ENCODE measurements at places on chromosomes 5 and 9.

DNA sequence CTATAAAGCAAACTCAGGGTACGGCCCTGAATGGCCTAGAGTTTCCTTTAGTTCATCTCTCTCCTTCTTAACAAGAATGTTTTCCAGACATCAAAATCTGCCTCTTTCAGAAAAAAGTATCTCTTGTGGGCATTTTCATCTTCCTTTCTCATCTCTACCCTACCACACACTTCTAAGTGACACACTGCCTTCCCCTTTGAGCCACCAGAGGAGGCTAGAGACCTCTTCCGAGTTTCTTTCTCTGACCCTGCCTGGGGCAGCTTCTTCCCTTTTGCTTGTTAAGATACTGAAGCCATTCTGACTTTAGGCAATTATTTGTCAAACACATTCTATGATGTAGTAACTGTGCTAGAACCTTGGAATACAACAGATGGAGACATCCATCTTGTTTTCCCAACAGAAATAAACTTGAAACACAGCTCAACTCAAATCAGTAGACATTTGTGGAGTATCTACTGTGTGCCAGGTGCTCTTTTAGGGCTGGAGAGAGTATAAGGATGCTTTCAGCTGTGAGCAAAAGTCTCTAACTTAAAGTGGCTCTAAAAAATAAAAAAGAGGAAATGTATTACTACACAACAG, 8.6 kb upstream of the SV2C start:
- DNase-seq, result peak; percentile 12

GRCh38 chr5:118902656-118903438, 85.5 kb downstream of the DTWD2 start:
- DNase-seq, result no peak

DNA sequence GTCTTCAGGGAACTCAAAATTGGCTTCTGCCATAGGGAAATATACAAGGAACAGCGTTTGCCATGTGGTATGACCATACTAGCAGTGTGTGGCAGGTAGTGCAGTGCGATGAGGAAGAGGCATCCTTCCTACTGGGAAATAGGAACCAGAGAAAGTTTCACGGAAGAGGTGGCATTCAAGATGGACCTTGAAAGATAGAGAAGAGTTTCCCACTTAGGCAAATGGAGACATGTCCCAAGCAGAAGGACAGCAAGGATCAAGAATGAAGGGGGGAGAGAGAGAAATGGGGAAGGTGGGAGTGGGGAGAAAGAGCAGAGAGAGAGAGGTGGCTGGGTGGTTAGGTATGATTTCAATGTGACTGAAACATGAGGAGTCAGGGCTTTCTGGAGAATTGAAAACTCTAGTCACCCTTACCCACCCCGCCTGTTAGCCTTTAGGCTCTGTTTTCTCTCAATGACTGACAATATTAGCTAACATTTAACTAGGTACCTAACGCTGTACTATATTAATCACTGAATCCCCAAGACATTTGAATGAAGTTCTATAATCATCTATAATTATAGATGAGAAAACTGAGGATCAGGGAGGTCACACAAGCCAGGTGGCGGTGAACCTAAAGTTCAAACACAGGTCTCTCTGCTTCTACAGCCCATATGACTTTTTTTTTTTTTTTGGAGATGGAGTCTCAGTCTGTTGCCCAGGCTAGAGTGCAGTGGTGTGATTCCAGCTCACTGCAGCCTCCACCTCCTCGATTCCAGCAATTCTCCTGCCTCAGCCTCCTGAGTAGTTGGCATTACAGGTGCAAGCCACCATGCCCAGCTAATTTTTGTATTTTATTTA, 171.3 kb downstream of the NR3C1 start:
- no peak for DNase-seq

DNA sequence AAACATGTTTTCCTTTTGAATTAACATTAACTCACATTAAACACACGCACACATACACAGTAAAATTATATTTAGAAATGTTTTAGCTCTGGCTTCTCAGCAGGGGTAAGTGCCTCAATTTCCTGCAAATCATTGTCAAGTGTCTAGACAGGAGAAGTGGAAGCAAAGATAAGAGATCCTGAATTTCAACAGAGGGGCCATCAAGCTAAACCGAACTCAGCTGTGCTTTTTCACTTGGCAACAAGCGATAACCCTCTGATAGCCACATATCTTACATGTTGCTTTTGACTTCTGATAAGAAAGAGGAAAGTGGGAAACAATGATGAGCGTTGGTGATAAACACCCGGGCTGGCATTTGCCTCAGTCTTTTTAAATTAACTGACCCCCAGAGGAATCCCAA, 79.7 kb upstream of the SPDL1 start:
- no peak for DNase-seq

GRCh38 chr5:32471784-32472183, 27.2 kb upstream of the ZFR start:
- no peak for DNase-seq

GRCh38 chr5:107806705-107807104, 136.0 kb upstream of the EFNA5 start:
- DNase-seq, result peak; percentile 60

DNA sequence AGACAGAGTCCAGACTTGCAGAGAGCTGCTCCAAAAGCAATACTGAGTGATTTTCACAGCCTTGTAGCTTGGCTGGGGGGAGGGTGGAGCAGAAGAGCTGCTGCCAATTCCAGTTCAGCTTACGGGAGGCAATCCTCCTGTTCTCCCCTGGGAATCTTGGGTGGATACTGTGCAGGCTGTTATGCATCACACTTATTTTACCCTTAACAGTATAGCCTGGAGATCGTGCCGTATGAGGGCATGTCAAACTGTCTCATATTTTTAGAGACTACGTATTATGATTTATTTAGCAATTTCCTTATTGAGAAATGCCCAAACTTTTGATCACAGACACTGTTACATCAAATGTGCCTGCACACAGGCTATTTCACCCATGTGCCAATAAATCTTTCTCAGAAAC, 85.2 kb downstream of the BASP1 start:
- no peak for DNase-seq
